ENCODE measurements at places on chromosomes 1 and 21.

DNA sequence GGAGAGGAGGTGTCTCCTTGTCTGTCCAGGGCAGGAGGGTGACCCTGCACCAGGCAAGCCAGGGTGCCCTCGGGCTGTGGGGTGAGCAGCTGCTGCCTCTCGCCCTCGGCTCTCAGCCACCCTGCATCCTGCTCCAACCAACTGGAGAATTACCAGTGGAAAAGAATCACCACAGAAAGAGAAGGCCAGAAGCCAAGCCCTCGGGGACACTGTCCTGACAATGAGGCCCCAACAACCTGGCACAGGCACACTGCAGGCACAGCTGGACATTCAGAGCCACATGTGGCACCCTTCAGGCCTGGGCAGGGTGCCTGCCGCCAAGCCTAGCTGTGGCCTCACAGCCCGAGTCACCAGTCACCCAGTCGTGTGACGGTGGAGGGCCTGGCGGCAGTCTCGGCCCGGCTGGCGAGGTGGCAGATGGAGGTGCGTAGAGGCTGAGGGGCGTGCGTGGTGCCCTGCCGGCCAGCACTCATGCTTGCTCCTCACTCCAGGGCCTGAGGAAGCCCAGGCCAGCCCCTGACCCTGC lies 12.0 kb downstream of the MEGF6 start:
- DNase-seq: no peak

- no peak for DNase-seq
These were observed 34.6 kb downstream of the TMEM63A start for GRCh38 chr1:225847610-225848009.

DNA sequence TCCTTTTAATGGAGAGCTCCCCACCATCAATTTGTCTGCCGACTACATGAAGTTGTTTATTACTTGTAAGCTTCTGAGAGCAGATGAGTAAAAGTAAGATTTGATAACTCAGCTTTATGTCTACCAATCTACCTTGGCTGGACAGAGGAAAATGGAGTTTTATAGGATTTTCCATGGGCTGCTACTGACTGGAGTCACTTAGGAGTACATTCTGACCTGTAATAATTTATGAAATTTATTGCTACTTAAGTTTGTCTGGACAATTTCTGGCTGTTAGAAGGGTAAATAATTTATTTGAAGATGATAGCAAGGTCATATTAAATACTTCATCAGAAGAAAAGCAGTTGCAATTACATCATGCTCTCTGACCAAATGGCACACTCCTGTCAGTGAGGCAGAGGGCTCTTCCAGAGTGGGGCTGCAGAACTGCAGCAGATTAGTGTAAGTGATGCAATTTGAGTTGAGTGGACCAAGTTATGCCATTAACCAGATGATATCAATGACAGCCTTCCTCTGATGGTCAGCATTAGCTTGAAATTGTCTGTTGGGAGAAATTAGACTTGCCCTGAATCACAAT lies 736.7 kb upstream of the PTBP2 start:
- DNase-seq: no peak

GRCh38 chr1:78048446-78048845 lies 2.7 kb downstream of the GIPC2 start:
- no peak for DNase-seq

DNA sequence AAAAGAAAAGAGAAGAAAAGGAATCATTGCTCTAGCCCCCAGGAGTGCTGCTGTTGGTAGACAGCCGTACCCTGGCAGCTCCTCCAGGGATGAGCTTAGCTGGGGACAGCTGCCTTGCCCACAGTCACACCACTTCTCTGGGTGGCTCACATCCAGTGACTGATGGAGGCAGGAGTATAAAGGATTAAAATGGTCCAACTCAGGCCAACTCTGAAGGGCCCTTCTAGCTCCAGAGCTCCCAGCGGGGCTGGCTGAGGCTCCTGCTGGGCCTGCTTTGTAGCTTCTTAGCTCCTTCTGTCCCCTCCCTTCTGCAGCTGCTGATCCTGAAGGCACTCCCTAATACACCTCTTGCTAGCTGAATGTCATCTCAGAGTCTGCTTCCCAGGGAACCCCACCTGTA lies 4.4 kb downstream of the CITED4 start:
- DNase-seq: no peak
